ENCODE measurements at places on chromosomes 4 and X.

- no peak for DNase-seq
These were observed 109.3 kb downstream of the FAM53A start for GRCh38 chr4:1574601-1575417.

DNA sequence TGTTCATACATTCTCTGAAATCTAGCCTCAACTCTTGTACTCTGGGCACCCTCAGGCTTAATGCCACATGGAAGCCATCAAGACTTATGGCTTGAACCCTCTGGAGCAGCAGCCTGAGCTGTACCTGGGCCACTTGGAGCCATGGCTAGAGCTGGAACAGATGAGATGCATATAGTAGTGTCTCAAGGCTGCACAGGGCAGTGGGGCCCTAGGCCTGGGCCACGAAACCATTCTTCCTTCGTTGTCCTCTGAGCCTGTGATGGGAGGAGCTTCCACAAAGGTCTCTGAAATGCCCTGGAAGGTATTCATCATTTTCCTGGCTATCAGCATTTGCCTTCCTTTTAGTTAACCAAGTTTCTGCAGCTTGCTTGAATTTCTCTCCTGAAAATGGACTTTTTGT is 1427.2 kb upstream of the PCDH10 start:
- DNase-seq = no peak

GRCh38 chr4:7400671-7401298 is 33.9 kb downstream of the PSAPL1 start:
- DNase-seq = no peak

GRCh38 chr4:1984406-1985191 is 24.2 kb downstream of the NELFA start:
- DNase-seq = no peak

- DNase-seq = no peak
These were observed 45.3 kb downstream of the KLHL15 start for GRCh38 chrX:23981711-23982110.

- DNase-seq = no peak
These were observed 8.2 kb downstream of the FAM184B start for GRCh38 chr4:17773135-17773698.

DNA sequence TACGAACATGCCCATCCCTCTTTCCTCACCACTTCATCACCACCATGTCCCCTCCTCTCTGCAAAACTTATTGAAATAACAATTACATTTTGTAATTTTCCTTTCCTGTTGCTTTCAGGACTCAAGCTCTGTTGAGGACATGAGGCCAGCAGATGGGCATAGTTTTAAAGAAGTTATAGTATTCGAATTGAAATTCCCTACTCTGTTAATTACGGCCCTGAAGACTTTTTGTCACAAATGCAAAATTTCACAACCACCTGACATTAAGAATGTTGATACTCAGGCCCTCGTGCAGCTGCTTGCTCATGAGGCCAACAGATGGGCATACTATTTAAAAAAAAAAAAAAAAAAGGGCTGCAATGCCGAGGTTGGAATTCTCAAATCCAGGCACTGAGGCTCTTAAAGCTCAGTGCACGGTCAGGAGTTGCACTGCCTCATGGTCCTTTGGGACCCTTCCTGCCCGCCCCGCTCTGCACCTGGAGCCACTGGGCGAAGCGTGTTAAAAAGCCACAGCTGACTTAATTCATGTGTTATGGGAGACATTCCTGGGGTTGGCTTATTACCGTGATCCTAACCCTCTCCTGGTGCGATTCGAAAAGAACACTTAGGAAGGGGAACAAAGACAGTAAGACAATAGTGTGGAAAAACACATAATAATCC is 34.2 kb upstream of the FAT1 start:
- no peak for DNase-seq

GRCh38 chr4:164531336-164531735 is 222.6 kb upstream of the SMIM31 start:
- DNase-seq = no peak

- DNase-seq = no peak
These were observed 291.3 kb downstream of the GUCY2F start for GRCh38 chrX:109190542-109190941.

- no peak for DNase-seq
These were observed 63.7 kb downstream of the CLCN5 start for GRCh38 chrX:49986058-49986457.

DNA sequence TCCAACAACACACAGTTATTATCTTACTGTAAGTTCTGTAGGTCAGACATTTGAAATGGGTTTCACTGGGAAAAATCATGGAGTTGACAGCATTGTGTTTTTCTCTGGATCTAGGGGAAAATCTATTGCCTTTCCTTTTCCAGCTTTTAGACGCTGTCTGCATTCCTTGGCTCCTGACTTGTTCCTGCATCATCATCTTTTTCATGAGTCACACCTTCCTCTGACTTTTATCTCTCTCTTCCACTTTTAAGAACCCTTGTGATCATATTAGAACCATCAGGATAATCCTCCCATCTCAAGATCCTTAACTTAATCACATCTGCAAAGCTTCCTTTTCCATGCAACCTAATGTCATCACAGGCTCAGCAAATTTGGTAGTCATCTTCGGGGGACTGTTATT is 1454.8 kb downstream of the RPA4 start:
- DNase-seq = no peak

DNA sequence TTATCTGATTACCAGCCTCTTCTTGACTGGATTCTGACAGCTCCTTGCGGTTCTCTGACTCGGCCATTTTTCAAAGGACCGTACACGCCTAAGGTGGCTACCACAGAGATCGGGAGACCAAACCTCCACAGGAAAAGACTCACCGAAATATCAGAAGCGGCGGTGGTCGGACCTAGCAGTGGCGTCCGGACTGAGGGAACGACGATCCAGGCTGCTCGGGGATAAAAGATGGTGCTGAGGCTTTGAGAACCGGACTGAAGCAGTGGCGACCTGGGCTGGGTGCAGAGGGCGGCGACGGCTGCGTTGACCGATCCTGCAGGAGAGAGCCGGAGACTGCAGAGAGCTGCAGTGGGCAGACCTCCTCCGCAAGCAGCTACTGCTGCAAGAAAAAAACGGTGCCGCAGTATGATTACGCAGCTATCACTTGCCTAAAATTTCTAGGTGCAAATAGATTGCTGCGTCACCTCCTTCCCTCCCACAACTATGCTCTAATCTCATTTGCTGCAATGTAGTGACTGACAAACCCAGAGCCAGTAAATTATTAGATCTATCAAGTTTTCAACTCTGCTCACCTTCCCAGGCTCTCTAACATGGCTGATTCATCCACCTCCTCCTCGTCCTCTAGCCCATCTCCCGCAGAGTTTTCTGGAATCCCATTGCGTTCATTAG is at the start of gene NAP1L2:
Gene NAP1L2, minus strand, starts transcription at position 426 of the 669 bp plus-strand sequence. Its CDS starts 359 bp downstream, at position 67.
- peak; percentile 60 for DNase-seq

GRCh38 chr4:20483416-20483815 is 216.8 kb upstream of the PACRGL start:
- DNase-seq = no peak

DNA sequence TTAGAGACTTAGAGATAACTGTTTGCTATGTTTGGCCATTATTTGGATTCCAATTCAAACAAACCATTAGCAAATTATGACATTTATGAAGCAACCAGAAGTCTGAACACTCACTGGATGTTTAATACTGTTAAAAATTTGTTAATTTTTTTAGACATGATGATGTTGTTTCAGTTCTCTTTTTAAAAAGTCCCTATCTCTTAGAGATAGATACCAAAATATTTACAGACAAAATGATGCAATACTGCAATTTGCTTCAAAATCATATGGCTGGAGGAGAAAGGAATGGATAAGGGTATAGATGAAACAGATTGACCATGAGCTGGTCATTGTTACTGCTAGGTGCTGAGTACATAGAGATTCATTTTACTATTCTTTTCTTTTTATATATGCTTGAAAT is 534.6 kb downstream of the BCOR start:
- no peak for DNase-seq

DNA sequence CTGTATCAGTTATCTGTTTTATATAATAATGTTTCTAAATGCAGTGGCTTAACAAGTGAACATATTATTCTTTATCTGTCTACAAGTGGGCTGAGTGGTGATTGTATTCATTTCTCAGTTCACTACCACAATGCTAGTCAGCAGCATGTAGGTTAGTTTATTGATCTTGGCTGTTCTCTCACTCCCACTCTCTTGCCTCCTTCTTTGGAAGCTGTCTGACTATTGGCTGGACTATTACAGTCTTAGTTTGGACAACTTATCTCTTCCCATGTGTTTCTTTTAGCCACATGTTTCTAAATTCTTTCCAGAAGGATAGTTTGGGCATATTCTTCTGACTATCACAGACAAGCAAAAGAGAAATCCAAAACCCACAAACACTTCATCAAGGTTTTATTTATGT is 459.5 kb upstream of the AGA start:
- DNase-seq = no peak

DNA sequence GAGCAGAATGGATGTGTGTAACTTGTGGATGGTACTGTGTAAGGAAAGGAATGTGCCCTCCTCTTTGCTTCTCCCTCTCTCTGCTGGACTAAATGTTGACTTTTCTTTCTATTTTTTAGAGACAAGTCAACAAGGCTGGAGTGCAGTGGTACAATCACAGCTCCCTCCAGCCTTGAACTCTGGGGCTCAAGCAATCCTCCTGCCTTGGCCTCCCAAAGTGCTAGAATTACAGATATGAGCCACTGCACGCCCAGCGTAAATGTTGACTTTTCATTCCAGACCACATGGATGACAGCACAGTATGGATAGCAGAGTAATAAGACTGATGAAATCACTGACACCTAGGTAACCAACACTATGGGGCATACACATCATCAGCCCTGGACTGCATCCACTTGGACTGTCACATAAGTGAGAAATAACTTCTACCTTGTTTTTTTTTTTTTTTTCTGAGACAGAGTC is 5.1 kb upstream of the RPS3A start:
- no peak for DNase-seq

DNA sequence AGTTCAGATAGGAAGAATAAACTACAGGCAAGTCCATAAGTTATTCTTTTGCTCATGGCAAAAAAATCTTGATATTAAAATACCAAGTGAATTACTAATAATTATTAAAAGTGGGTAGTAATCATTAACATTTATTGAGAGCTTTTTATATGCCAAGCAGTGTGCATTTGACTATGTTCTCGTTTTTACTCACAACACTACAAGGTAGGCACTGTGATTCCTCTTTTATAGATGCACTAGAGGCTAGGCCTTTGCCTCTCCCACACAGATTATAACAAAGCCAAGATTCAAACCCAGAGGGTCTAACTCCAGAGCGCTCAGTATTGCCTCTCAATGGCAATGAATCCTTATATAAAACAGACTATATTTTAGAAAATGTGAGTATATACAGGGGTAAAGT is 254.2 kb downstream of the NAF1 start:
- no peak for DNase-seq

- no peak for DNase-seq
These were observed 26.5 kb downstream of the TFDP3 start for GRCh38 chrX:133191739-133192039.

Measured in activated CD4-positive, alpha-beta T cell treated with anti-CD3 and anti-CD28 coated beads, Interleukin-2, Interleukin-4, amounts not matched to agents 100 ng/mL and 50 ng/mL, durations not matched to agents 16 hours and 8 hours (primary cell).